HCEC 1CT (cell line): ENCODE measurements at places on chromosomes 6 and 20.

GRCh38 chr20:44835116-44835515, 24.8 kb upstream of the RIMS4 start:
- DNase-seq = no peak

DNA sequence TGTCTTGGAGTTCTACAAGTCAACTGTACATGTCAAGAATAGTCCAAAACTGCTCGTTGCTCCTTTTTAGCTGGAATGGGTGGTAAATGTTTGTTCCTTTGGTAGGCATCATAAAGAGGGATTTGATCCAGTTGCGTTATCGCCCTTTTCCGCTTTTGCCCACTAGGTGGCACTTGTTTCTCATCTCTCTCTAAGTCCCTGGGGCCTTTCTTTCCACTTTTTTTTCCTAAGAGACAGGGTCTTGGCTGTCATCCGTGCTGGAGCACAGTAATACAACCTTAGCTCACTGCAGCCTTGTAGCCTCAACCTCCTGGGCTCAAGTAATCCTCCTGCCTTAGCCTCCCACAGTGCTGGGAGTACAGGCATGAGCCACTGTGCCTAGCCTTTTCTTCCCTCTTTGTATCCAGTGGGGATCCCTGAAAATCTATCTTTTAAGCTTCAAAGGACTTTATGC, 20.7 kb downstream of the GTPBP2 start:
- peak; percentile 59 for DNase-seq

GRCh38 chr20:56420940-56421688, 9.1 kb downstream of the CASS4 start:
- DNase-seq = no peak

DNA sequence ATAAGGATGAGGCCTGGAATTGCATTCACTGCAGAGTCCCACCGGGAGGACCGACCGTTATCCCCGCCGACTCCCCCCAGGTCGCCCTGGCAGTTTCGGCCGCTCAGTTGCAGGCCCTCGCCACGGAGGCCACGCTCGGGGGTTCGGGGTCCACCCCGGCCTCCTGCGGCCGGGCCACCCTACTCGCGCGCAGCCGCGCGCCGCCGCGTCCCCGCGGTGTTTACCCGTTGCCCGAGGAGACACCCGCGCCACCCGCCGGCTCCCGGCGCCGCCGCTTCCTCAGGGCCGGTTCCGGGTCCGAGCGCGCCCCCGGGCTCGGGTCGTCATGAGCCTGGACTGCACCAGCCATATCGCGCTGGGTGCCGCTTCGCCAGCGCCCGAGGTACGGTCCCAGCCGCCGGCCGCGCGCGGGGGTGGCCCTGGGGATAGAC, at the start of gene CCDC170:
Gene CCDC170, plus strand, starts transcription at position 214 of the 431 bp plus-strand sequence. Its CDS starts 112 bp downstream, at position 326.
- DNase-seq = no peak

DNA sequence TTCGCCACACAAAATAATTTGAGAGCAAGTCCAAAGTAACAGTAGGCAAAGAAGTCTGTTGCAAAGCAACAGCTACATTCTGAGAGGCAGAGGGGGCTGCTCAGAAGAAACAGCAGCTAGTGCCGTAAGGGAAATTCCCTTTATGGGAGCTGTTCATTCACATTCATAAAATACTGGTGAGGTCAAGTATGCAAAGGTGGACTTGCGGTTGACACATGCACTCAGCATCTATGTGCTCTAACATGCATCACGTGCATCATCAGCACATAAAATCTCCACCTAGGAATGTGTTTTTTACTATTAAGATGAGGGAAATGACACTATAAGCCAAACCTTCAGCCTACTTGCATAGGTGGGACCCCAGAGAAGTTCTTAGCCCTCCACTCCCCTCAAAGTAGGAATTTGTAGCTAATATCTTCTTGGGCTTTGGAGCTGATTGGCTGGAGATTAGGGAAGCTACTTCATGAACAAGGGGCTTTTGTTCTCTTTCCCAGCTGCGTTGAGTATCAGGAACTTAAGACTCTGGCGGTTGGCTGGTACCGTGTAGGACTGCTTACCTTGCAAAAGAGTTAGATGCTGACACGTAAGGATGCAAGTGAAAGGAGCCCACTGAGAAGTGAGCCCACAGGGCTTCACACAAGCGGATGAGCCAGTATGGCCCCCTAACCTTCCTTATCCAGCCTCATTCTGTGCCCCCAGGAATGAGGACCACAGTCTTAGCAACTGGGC, 12.4 kb downstream of the CST3 start:
- no peak for DNase-seq

DNA sequence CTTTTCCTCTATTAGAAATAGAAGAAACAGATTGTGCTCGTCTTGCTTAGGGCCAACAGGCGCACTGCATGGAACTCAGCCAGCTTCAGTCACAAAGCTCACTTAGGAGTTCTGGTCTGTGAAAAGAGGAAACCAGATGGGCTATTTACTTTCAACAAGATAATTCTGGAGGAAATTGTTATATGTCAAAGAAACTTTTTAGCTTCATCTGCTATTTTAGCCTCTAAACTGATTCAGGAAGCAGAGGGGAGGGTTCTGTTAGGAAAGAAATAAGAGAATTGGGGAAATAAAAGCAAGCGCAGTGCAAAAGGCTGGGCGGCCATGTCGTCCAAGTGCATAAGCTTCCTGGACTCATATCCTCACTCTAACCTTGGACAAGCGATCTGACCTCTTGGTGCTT, 21.3 kb downstream of the PRKN start:
- DNase-seq = no peak

- peak; percentile 80 for DNase-seq
Observed at GRCh38 chr20:20593447-20594170, 118.8 kb downstream of the RALGAPA2 start.

GRCh38 chr6:94350833-94351232, 931.5 kb upstream of the EPHA7 start:
- DNase-seq = no peak

DNA sequence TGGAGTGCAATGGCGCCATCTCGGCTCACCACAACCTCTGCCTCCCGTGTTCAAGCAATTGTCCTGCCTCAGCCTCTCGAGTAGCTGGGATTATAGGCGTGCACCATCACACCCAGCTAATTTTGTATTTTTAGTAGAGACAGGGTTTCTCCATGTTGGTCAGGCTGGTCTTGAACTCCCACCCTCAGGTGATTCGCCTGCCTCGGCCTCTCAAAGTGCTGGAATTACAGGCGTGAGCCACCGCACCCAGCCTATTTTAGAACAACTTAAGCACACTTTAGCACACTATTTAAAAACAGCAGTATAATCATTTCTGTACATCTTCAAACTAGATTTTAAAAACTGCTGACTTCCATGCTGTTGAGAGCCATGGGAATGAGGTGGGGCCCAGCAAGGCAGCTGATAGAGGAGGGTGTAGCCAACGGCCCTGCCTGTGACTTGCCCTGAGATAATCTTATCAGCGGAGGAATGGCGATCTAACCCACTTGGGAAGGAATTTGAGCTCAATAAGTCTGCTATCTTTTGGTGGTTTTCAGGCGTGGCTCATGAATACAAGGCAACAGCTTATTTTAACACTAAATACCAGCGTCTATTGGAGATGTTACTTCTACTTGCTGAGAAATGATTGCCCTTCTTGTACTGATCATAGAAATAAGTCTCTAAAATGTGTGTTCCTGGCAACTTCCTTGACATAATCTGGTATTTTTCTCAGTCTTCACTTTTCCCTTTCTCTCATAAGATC, 12.1 kb downstream of the ZDHHC14 start:
- DNase-seq = no peak

GRCh38 chr20:57656252-57656820, 36.1 kb upstream of the ZBP1 start:
- no peak for DNase-seq

GRCh38 chr6:137305691-137306090, 86.5 kb upstream of the IFNGR1 start:
- DNase-seq = no peak

- no peak for DNase-seq
Observed at GRCh38 chr20:5118220-5119142, 1.3 kb downstream of the PCNA start.

GRCh38 chr6:129764761-129765407, 54.9 kb upstream of the ARHGAP18 start:
- DNase-seq = no peak
